A172 (cell line): ENCODE measurements at places on chromosomes 2 and 18. TPM values are rescaled to one million over a fixed set of nuclear protein-coding genes. Genes with fewer than 3 reads are reported as not detected.

- DNase-seq: no peak
These were observed 35.5 kb upstream of the CYTIP start for GRCh38 chr2:157479081-157480027.

- DNase-seq: peak; percentile 59
These were observed 95.8 kb downstream of the SLC25A12 start for GRCh38 chr2:171798156-171798820.

The CNRIP1 gene
- total RNA-seq: 11.4 and 13.1 TPM in 2 replicates

DNA sequence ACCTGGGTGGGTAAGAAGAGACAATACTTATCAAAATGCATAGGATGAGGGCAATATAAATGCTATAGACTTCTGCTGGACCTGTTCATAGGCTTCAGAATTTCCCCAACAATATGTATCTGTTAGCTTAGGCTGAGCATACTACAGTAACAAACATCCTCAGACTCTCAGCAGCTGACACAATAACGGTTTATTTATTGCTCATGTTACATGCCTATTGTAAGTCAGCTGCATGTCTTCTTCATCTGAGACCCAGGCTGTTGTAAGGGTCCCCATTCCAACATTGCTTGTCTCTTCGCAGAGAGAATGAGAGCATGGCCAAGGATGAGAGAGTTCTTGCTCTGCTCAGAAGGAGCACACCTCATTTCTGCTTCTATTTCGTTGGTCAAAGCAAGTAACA, 150.7 kb downstream of the TMEM200C start:
- DNase-seq: no peak

The PLGLB1 gene
- total RNA-seq: 0.43 and 2.5 TPM in 2 replicates

DNA sequence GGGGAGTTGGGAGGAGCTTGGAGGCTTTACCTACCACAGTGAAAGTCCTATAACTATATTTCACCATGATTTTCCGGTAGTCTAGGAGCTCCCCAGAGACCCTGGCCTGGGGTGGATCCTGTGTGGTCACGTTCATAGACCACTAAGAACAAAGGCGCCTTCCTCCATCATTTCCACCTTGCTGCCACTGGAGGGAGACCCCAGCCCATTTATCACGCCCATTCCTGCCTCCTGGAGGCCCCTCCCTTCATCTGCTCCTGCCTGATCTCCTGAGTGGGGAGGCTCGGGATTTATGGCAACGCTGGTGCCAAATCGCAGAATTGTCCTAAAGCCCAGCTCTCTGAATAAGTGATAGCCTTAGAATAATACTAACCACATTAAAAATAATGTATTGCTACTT, 507.6 kb upstream of the SPHKAP start:
- DNase-seq: peak; percentile 20

- DNase-seq: no peak
These were observed 446.1 kb upstream of the MYT1L start for GRCh38 chr2:2777213-2777612.
